Pancreas (tissue), 10 donors: ENCODE measurements at places on chromosomes 11 and 22. TPM values are rescaled to one million over a fixed set of nuclear protein-coding genes. Genes with fewer than 3 reads are reported as not detected.

ASCL2 gene
- 1.4 TPM for total RNA-seq

TRIM48 gene
- not detected for total RNA-seq

SOX6 gene
- total RNA-seq, result 23.0 TPM

DNA sequence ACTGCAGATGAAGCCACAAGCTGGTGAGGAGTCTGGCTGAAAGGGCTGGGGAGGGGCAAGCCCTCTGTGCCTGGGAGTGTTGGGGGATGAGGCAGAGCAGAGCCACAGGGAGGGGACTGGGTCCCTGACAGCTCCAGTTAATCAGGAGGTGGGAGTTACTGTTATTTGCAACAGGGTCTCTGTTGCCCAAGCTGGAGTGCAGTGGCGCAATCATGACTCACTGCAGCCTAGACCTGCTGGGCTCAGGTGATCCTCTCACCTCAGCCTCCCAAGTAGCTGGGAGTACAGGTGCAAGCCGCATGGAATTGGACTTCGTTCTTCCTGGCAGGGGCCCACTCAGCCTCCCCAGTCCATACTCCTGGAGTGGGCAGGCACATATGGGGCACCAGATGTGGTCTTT is 7.7 kb downstream of the SCN2B start:
- no peak for DNase-seq

DNA sequence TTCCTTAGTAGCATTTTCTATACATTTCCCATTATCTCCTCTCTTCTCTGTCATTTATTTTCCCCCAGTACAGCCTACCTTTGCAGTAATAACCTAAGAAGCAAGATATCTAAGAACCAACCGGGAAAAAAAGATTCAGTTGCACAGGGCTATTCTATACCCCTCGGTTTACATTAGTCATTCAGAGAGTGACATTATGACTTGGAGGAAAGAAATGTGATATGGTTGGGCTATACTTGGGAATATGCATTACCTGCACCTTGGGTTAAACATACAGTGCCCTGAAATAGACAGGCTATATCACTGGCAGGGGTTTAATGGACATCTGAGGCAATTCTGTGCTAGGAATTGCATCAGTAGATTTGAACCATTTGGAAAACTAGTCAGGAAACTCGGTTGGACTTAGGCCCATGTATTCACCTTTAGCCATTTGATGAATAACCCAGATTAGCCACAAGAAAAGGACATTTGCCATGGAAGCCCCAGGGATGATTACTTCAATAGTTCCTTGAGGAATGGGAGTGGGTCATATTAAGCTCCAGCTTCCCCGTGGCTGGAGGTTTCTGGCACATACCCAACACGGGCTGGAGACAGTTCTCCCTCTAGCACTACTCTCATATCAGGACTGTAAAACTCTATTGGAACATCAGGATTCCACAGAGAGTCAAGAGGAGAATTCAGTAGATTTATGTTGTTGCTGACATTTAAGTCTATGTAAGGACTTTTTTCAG is 973.2 kb downstream of the NTM start:
- DNase-seq, result no peak

- DNase-seq, result peak; percentile 21
Measured at GRCh38 chr11:17744151-17744940, 9.8 kb downstream of the KCNC1 start.
